ENCODE measurements at places on chromosomes 6 and 20.

DNA sequence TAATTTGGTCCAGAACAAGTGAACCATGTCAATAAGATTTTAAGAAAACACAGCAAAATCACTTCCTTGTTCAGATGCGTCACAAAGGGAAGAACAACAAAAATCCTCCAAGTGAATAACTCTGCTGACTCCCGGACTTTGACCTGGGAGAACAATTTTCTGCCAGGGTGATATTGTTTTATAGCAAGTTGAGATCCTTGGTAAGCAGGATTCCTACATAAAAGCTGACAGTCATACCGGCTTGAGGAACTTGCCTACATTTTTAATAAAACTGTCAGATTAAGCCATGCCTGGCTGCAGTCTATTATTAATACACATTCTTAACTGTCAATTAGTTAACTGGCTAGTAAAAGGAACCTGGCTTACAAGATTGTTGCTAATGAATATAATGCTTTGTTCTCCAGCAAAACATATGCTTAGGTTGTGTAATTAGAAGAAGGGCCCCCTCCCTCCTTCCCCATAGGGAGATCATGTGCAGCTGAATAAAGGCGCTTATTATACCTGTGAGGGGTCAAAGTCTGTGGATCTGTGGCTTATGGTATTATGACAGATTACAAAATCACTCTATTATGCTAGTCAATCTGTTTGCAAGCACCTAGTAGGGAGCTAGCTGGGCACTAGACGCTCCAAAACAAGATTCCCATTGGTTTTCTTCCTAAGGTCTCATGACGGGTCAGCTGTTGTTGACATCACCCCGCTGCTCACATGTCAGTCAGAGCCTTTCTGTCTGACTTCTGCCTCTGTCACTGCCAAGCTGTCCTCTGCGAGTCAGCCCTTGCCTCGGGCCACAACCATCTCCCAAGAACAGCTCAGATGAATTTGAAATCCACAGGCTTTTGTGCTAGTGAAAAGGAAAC is 44.6 kb upstream of the SEC63 start:
- DNase-seq, result peak; percentile 56

- no peak for DNase-seq
These were observed 22.9 kb downstream of the CNBD2 start for GRCh38 chr20:35991142-35991771.

GRCh38 chr6:43989581-43990146 is 137.6 kb downstream of the MRPL14 start:
- no peak for DNase-seq

GRCh38 chr20:41349943-41350342 is 9.3 kb downstream of the LPIN3 start:
- DNase-seq, result no peak

- DNase-seq, result no peak
These were observed 13.9 kb upstream of the GABRR2 start for GRCh38 chr6:89328976-89329375.

DNA sequence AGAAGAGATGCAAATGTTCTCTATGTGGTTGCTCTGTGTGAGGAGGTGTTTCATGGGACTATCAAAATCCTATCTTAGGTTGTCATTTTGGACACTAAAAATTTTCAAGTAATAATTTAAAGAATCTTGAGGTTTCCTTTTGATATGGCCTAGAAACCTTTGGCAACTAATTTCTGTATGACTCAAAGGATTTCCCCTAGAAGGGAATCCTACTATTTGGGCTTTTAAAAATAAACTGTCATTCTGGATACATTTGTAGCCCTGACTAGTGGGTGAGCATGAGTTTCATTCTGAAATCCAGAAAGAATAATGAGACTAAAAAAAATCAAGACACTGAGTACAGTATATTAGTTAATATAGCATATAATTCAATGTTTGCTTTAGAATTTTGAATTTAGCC is 25.5 kb upstream of the RAB23 start:
- no peak for DNase-seq

DNA sequence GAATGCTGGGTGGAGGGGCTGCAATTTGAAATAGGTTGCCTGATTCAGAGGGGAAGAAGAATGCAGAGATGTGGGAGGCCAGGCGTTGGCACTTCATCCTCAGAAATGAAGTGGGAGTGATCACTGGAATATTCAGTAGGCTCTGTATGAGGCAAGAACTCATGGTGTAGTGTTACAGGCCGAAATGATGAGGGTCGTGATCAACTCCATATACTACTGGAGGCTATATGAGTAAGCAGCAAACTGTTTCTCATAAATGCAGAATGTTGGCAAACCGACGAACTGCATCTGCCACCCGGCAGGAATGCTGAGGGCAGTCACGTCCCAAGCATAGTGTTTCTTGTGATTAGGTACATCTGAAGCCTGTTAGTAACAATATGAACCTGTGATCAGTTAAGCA is 12.7 kb downstream of the KCNS1 start:
- DNase-seq, result no peak

DNA sequence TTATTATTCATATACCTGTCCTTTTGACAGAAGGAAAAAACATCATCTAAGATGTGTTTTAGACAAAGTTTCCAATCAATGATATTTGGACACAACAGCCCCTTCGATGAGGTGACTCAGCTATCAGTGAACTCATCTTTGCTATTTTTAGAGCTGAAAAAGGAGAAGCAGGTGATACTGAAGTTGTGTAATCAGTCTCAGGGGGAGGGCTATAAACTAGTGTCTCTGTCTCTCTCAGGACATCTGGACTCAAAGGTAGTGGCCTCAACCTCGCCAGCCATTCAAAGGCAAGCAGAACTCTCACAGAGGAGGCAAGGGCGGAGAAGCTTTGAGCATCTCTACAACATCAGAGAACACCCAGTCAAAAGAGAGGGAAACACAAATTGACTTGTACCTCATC is 135.4 kb downstream of the BFSP1 start:
- no peak for DNase-seq

DNA sequence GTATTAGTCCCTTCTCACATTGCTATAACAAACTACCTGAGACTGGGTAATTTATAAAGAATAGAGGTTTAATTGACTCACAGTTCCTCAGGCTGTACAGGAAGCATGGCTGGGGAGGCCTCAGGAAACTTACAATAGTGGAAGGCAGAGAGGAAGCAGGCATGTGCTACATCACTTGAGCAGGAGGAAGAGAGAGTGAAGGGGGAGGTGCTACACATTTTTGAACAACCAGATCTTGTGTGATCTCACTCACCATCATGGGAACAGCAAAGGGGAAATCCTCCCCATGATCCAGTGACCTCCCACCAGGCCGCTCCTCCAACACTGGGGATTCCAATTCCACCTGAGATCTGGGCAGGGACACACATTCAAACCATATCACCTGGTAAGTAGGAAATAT is 630.6 kb downstream of the QKI start:
- no peak for DNase-seq

DNA sequence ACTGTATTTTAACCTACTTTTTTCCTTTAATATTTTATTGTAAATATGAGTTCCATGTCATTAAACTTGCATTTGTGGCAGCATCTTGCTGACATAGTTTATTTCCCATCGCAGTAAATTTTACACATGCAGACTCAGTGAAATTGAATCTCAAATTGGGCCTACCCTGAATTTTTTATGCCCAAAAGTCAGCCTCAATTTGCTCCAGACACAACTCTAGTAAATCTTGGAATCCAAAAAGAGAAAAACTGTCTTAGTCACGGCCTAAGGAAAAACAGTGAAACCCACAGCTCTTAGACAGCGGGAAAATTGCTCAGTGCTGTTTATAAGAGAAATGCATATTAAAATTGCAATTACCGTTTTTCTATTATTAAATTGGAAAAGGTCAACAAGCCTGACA is 85.3 kb upstream of the PCSK2 start:
- no peak for DNase-seq

- no peak for DNase-seq
These were observed 70.6 kb upstream of the PHACTR1 start for GRCh38 chr6:12645941-12646340.

Data from NCI-H524 treated with DMSO at 0.1 percent for 48 hours (cell line).